NCI-H1417 (cell line): ENCODE measurements at places on chromosomes 6 and 20.

- DNase-seq, result no peak
These were observed 11.6 kb downstream of the BACH2 start for GRCh38 chr6:90285042-90285481.

DNA sequence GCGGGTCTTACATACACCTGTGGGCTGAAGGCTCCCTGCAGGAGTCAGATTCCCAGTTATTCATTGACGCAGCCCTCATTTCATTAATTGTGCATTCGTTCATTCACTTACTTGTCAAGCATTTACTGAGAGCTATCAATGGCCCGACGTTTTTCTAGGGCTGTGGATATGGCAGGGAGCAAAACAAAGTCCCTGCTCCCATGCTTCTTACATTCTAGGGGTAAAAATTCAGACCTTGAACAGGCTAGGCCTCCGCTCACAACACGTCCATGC lies 369 bp upstream of the NSFL1C start:
- DNase-seq, result no peak

DNA sequence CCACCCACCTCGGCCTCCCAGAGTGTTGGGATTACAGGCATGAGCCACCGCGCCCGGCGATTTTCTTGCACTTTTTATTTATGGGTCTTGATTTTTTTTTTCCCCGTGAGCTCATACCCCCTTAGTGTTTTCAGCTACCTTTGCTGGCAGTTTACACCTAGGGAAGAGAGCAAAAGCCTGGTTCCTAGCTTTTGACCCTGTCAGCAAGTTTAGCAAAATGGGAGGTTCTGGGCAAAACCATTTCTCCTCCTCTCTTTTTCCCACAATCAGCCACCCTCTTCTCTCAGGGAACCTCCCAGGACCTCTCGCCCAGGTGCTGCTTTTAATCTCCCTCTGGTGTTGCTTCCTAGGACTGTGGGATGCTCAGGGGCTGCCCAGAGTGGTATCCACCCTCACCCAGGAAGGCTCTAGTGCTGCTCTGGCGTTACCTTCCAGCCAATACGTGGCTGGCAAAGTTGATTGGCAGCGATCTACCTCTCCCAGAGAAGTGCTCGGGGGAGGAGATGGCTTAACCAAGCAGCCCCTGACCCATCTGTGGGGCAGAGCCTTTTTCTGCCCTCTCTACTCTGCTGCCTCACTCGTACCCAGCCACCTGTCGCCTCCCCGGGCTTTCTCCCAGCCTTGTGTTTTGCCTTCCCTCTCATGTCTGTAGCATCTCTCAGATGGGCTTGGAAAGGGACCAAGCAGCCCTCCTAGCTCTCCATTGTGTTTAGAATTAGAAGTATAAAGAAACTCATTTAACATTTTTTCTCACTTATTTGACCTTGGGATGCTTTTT lies 37.4 kb downstream of the KAT14 start:
- DNase-seq, result no peak

DNA sequence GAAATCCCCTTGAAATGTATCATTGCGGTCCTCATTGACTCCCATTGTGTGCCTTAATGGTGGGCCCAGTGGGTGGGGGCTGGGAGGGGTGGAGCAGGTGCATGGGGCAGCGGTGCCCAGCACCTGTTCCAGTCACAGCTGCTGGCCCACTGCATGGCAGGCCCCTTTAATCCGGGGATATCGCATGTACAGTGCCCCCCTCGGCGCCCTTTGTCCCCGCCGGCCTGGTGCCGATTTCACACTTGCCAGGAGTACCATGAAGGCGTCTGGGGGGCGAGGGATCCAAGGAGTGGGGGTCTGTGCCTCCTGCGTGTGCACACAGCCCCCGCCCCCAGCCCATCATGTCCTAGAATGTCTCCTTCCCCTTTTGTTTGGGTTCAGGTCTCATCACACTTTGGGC lies 2.8 kb downstream of the SNAI1 start:
- DNase-seq, result no peak

DNA sequence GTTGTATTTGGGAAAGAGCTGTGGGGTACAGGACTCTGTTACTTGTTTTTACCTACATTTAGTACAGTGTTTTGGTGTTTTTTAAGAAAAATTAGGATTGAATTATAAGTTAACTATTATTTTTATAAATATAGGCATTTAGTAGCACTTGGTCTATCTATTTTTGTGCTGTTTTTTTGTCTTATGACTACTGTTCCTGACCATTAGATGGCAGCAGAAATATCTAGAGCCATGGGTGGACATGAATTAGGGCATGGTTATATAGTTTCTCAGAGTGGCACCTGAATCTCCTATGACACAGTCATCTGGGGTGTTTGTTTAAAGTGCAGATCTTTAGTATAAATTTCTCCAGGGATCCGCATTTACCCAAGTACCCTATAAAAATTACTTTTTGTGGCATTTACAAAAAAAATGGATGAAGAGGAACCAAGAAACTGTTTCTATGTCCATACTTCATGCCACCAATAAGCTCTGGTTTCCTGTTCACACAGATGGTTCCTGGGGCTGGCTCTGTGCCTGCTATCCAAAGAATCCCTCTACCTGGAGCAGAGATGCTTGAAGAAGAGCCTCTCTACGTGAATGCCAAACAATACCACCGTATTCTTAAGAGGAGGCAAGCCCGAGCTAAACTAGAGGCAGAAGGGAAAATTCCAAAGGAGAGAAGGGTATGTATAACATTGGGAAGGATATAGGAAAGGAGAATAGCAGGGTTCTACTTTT lies 19.8 kb downstream of the NFYA start:
- peak; percentile 19 for DNase-seq

DNA sequence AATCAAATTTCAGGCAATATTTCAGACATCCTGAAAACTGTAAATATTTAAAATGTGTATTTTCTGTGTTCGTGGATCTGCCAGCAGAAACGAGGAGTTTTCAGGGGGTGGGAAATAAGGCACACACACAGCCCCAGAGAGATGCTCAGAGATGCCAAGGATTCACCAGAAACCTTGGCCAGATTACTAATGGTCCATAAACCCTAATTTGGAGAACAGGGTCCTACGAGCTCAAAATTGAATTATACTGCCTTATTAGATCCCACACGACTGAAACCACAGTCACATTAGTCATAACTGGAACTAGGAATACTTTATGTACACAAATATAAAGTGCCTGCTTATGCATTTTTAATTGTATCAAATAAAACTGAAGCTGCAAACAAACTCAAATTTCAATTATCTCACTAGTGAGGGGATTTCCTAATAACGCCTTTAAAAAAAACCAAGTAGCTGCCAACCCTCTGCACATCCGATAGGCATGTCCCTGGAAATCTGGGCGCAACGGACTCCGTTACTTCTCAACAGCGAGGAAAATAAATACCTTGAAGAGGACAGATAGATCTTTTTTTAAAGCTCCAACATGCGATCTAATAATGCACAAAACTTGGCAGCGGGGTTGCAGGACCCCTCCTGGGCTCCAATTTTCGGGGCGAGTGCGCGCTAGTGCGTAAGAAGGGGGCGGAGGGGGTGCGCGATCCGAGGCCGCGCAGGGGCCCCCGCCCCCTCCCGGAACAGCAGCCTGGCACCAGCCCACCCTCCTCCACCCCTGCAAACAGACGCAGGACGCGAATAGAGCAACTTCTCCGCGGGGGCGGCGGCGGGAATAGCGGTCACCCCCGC lies 897 bp downstream of the CHD6 start:
- no peak for DNase-seq

- peak; percentile 29 for DNase-seq
These were observed 50.7 kb upstream of the INSM1 start for GRCh38 chr20:20317195-20317594.

DNA sequence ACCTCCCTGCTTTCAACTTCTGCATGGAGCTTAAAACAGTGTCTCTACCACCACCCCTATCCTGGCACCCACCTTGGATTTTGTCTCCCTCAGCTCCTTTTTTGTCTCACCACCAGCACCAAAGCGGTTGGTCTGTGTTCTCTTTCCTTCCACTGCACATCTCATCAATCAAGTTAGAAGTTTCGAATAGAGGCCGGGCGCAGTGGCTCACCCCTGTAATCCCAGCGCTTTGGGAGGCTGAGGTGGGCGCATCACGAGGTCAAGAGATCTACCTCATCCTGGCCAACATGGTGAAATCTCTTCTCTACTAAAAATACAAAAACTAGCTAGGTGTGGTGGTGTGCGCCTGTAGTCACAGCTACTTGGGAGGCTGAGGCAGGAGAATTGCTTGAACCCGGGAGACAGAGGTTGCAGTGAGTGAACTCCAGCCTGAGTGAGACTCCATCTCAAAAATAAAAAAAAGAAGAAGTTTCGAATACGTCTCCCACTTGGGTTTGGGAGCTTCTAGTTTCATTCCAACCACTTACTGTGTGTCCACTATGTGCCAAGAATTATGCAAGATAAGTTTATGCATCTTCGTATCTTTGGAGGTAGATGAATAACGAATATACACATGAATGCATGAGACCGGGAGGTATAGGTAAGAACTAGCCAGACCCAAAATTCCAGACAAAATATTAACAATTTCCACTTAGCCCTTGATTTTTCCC lies 5.9 kb downstream of the PCED1A start:
- no peak for DNase-seq

DNA sequence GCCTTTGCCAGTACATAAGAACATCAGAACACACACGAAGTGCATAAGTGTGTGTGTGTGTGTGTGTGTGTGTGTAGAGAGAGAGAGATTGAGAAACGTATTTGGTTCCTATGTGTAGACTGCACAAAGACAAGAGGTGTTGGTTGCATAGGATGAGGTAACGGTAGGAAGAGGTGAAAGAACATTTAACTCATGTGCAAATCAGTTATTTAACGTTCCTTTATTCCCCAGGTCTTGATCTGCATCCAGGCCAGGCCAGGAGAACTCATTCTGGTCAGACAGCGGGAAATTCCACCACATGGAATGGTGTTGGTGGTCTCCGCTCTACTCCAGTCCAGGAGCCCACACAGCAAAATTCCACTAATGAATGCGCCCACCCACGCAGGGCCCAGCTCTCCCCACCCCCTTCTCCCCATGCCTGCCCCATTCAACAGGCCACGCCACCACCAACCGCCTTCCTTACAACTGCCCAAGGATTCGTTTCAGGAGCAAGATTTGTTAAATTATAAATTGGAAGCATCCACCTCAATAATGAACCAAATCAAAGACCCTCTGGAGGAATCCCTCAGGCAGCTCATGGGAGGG lies 86.8 kb downstream of the CLIC5 start:
- DNase-seq, result no peak

DNA sequence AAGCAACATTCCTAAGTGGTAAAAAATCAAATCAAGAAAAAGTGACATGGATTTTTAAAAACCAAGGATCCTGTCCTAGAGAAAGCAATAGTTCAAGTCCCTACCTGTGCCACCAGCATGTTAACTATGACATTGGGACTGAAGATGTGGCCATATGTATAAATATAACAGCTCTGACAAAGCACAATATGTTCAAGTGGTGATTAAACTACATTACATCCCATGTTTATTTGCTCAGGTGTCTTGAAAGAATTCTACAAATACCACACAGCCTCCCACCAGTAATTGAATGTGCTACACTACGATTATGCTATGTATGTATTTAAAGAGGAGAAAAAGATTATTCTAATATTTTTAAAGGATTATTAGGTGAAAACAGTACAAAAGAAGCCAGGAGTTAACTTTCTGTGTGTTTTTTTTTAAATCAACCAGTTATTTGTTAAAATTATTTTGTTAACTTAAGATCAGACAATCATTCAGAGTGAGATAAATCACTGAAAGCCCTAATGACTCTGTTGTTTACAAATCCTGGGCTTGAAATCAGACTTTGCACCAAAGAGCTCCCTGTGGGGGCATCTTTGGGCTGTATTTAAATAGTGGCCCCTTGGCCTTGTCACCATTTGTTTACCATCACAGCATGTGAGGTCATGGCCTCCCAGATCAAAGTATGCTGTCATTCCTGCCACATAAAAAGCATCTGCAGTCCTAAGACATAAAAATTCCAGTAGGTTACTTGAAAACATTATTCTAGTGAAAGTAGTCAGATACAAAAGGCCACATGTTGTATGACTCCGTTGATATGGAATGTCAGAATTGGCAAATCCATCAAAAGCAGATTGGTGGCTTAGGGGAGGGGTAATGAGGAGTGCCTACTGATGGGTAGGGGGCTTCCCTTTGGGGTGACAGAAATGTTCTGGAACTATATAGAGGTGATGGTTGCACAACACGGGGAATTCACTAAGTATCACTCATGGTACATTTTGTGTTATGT lies 17.1 kb downstream of the TTLL2 start:
- DNase-seq, result peak; percentile 80

GRCh38 chr20:57756213-57756612 lies 46.4 kb upstream of the PMEPA1 start:
- DNase-seq, result no peak

GRCh38 chr6:16109659-16110305 lies 19.1 kb upstream of the MYLIP start:
- no peak for DNase-seq

GRCh38 chr6:52531834-52532233 lies 45.0 kb downstream of the TRAM2 start:
- no peak for DNase-seq

DNA sequence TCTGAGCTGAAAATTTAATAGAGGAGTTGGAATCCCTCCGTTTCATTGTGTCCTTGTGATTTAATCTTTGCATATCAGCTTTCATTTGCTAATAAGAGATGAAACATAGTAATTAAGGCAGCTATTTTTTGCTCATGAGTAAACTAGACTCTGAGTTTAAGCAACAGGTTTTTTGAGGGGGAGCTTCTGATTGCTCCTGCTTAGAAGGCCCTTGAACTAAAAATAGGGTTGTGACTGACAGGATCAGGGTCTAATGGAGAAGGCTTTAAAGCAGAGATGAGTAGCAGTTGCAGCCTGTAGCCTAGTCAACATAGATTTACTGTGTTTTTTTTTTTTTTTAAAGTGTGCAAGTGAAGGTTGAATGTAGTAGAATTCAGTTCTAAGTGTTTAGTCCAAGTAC lies 17.4 kb downstream of the HSF2 start:
- DNase-seq, result peak; percentile 19

DNA sequence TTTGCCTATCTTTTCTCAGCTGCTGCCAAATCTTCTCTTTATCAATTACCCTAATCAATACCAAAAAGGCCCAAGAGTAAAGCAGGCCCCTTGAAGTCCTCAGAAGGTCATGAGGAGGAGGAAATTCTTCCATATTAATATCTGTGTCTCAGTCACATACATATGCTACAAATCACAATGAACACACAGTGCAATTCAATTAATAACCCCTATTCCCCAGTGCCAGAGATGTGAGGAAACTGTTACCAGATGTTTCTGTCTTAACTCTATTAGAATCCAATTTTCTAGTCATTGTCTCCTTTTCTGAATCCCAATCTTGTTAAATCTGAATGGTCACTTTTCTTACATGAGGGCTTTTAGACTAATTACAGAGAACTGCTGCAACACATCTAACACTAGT lies 45.9 kb upstream of the SLC2A12 start:
- no peak for DNase-seq

- no peak for DNase-seq
These were observed 83.1 kb upstream of the SLC24A3 start for GRCh38 chr20:19129306-19129705.

- peak; percentile 81 for DNase-seq
These were observed 71.5 kb downstream of the HFE start for GRCh38 chr6:26158581-26159356.

GRCh38 chr6:11343963-11344723 lies 111.7 kb upstream of the NEDD9 start:
- DNase-seq, result no peak

- DNase-seq, result no peak
These were observed 22.9 kb downstream of the QKI start for GRCh38 chr6:163437466-163437865.
